CD8-positive, alpha-beta memory T cell (primary cell): ENCODE measurements at places on chromosomes 12 and 14. TPM values are rescaled to one million over a fixed set of nuclear protein-coding genes. Genes with fewer than 3 reads are reported as not detected.

GRCh38 chr14:41749429-41749828 lies 142.8 kb downstream of the LRFN5 start:
- H3K27ac ChIP-seq: no peak overlapping the region
- H3K36me3 ChIP-seq: no peaks in the 10 kb centered on the region
- H3K4me3 ChIP-seq: peak overlapping the region; percentile 43
- H3K27me3 ChIP-seq: no peaks in the 10 kb centered on the region
- DNase-seq: no peak

DNA sequence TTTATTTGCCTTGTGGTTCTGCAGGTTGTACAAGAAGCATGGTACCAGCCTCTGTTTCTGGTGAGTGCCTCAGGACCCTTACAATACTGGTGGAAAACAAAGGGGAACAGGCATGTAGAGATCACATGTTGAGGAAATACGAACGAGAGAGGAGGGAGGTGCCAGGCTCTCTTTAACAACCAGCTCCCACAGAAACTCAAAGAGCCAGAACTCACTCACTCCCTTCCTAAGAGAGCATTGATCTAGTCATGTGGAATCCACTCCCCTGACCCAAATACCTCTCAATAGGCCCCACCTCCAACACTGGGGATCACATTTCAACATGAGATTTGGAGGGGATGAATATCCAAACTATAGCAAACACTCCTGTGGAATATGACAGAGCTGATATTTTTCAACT lies 938.0 kb downstream of the GALC start:
- DNase-seq: no peak
- H3K27me3 ChIP-seq: no peaks in the 10 kb centered on the region
- H3K27ac ChIP-seq: no peak overlapping the region
- no peaks in the 10 kb centered on the region for H3K4me1 ChIP-seq

DNA sequence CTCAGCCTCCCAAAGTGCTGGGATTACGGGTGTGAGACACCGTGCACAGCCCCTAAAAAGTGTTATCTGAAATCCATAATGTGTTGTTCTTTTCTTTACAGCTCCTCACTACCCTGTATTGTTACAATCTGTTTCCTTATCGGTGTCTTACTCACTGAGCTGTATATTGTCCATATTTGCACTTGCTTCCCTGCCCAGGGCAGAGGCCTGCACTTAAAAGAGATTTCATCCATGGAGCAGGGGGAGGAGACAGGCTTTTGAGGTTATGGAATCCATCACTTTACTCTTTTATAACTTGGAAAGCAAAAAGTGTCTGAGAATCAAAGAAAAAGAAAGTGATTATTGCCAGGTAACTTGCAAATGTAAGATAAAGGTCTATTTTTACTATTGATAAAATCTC lies 251.0 kb downstream of the DIO2 start:
- H3K4me1 ChIP-seq: no peaks in the 10 kb centered on the region
- DNase-seq: no peak
- H3K27ac ChIP-seq: no peak overlapping the region
- H3K27me3 ChIP-seq: no peaks in the 10 kb centered on the region
- no peak overlapping the region for H3K4me3 ChIP-seq
- peaks cover 4% of the 10 kb centered on the region for H3K36me3 ChIP-seq

GRCh38 chr12:114361545-114361944 lies 44.4 kb downstream of the TBX5 start:
- DNase-seq: no peak
- no peaks in the 10 kb centered on the region for H3K4me1 ChIP-seq
- H3K27me3 ChIP-seq: no peaks in the 10 kb centered on the region
- no peak overlapping the region for H3K4me3 ChIP-seq

The PDZRN4 gene
- not detected for polyA plus RNA-seq

- no peak overlapping the region for H3K27ac ChIP-seq
- no peaks in the 10 kb centered on the region for H3K4me1 ChIP-seq
- DNase-seq: peak; percentile 54
- no peaks in the 10 kb centered on the region for H3K27me3 ChIP-seq
- H3K36me3 ChIP-seq: no peaks in the 10 kb centered on the region
- no peak overlapping the region for H3K4me3 ChIP-seq
These were observed 59.0 kb upstream of the SCN8A start for GRCh38 chr12:51531978-51532497.

The FAM186B gene
- not detected for polyA plus RNA-seq
